ENCODE measurements at places on chromosomes 16 and 17. TPM values are rescaled to one million over a fixed set of nuclear protein-coding genes. Genes with fewer than 3 reads are reported as not detected.

Gene KCNH4
- total RNA-seq: 0.36 TPM

Gene TBC1D3
- not detected for total RNA-seq

DNA sequence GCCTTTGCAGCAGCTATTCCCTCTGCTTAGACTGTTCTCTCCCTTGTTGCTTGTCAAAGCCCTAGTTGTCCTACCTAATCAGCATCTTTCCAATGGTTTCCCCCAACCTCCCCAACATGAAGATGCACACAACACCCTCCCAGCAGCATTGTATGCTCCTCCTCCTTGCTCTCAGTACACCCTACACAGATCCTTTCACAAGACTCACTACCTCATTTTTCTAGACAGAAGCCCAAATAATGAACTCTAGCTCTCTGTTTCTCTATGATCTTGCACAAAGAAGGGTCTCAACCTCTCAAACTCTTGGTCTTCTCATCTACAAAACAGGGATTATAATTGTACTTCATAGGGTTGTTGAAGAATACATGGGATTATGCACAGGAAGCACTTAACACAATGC, 19.4 kb downstream of the PSME3IP1 start:
- DNase-seq: no peak

Gene PSMB3
- 84.8 TPM for total RNA-seq

Gene OTOP3
- not detected for total RNA-seq

GRCh38 chr17:58302919-58303585, 22.3 kb upstream of the MPO start:
- no peak for DNase-seq

DNA sequence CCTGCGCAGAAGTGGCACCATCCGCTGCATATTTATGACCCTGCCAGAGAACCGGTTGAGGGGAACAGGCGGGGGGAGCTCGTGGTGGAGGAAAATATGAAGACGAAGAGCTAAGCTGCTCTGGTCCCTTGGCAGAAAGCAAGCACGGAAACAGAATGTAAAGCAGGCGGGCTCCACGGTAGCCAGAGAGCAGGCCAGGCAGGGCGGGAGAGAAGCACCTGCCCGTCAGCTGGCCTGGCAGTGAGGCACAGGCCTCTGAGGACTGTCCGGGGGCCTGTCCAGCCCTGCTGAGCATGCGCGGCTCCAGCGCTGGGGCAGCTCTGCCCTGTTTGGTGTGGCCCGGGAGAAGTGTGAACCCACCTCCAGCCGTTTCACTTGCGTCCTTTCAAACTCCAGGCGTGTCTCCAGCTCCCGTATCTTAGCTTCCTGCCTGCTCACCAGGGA, 46.7 kb downstream of the PIPOX start:
- DNase-seq: no peak

Gene FOXJ1
- total RNA-seq: 0.40 TPM

DNA sequence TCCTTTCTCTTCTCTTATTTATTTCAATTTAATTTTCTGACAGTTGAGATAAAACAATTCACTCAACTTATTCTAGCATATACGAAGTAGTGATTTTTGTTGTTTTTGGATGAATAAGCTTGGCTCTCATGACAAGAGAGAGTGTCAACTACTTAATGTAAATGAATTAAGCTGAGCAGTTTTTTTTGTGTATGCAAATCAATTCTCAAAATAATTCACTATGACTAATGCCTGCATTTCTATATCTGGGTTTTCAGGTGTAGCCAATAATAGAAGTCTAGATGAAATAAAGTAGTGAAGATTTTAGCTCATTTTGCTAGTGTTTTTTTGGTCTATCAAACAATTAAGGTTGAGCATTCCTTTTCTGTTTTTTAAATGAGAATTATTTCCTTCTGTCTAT, 1354.0 kb downstream of the CDH8 start:
- no peak for DNase-seq

Gene CDYL2
- 5.7 TPM for total RNA-seq

- no peak for DNase-seq
Observed at GRCh38 chr17:17381446-17382064, 78.4 kb downstream of the NT5M start.

GRCh38 chr17:2179615-2180295, 123.8 kb downstream of the SMG6 start:
- DNase-seq: peak; percentile 92

- DNase-seq: no peak
Observed at GRCh38 chr16:57377080-57377841, 5.0 kb downstream of the CX3CL1 start.

Data from sciatic nerve (tissue), 2 donors.